Activated T-cell treated with anti-CD3 and anti-CD28 coated beads, Interleukin-2, amount 50 U/mL, for 48 hours (primary cell): ENCODE measurements at places on chromosomes 3 and 15.
A peak's percentile ranks its signal among the peaks of the same experiment; 100 is the strongest.

DNA sequence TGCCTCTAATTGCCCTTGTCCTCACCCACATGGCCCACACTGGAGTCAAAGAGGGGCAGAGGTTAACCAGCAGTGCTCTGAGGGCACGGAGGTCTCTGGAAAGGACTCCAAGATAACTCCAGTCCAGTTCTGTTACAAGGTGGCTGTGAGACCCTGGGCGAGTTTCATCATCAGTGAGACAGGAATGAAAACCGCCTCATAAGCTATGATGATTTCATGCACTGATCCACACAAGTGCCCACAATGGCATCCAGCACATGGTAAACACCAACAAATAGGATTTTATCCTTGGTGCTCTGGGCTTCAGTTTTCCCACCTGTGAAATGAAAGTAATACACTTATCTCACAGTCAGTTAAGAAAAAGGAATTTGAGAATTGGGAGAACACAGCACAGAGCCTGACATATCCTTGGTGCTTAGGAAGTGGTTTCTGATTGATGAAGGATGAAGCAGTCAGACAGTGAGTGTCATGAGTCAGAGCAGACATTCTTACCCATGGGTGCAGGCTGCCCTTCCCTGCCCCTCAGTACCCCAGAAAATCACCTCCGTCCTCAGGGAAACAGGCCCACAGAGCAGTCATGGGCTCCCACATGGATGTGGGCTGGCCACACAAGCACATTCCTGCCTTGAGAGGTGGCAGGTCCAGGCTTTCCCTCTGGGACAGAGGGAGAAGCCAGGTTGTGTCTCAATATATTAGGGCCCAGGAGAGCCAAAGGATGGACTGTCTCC, 48.4 kb downstream of the DAPK2 start:
- no peak for DNase-seq

DNA sequence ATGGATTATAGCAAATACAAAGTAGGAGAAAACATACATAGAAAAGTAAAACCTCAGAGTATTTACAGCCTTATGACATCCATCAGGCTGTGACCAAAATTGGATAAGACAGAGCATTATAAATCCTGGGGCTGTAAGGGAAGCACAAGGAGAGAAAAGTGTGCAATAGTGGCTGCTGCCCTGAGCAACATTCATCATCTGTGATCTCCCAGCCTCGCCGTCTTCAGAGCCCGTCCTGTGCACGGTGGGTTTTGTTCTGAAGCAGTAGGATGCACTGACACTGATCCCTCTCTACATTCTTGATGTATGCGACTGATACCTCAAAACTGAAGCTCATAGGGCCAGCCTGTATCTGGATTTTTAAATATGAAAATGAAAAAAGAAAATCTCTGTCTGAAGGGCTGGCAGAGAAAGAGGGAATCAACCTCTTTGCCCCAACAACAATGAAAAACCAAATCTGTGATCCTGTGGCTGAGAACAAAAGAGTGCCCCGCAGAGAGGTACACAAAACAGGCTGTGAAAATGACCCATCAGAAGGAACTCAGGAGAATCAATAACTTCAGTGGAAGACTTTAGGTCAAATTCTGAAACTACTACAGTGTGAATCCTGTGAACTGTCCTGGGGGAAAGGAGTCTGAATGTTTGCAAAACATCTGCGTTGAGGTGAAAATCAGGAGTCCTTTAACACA, 8.2 kb upstream of the RTP4 start:
- no peak for DNase-seq

DNA sequence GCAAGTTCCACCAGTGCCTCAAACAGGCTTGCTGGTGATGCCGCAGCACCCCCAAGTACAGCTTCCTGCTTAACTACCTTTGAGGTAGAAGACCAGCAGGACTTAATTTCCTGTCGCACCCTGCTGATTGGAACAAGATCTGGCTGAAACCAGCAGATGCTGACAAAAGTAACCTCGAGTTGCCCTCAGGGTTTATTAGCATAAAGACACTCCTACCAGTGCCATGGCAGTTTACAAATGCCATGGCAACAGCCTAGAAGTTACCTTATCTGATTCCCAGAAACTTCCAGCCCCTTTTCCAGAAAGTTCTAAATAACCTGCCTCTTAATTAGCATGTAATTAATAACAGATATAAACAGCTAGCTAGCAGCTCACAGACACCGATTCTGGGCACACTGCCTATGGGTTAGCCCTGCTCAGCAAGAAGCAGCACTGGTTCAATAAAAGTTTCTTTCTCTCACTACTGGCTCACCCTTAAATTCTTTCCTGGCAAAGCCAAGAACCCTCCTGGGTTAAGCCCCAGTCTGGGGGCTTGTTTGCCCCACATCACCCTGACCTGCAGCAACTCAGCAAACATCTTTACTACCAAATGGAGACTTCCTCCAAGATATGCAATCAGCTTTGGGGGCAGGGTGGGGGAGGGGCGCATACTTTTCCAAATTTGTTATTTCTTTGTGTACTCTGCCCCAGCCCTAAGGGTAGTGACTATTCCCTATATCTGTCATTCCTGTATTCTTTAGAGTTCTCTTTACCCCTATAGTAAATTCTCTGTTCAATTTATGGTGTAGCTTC, 54.2 kb downstream of the MAP4 start:
- DNase-seq: no peak

DNA sequence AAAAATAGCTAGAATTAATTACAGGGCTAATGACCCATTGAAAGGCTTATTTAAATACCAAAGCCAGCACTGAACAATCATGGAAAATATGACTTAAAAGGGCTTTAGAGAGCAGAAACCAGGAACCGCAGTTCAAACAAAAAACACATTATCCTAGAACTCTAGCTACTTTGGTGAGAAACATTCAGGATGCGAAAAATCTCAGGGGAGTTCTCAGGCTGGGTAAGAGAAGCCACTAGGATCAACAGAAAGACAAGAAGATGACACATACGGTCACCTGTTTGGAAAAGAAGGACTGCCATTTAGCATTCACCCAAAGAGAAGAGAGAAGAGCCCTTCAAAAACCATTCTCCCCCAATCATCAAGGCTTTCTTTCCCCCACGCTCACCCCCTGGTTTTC, 75.6 kb upstream of the ICE2 start:
- no peak for DNase-seq

- no peak for DNase-seq
Observed at GRCh38 chr3:197038679-197039462, 9.3 kb upstream of the MELTF start.

- no peak for DNase-seq
Observed at GRCh38 chr3:152319831-152320617, 51.3 kb downstream of the MBNL1 start.

DNA sequence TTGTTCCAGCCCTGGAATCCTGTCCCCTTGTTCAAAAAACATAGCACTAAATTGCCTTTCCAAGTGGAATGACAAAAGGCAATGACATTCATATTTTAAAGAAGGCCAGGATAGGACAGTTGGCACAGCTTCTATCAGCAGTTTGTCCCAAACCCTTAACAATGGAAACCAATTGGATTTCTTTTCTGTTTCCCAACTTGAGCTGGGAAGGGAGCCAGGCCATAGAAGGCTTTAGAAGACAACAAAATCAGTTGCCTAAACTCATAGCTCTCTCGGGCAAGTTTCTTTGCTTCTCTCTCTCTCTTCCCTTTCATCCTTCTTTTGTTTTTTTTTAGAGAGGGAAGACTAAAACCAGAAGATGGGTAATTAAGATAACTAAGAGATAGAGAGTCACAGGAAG, 227.7 kb upstream of the TPRG1 start:
- no peak for DNase-seq

- DNase-seq: no peak
Observed at GRCh38 chr15:47997195-47998080, 123.4 kb upstream of the SLC24A5 start.

- peak; percentile 23 for DNase-seq
Observed at GRCh38 chr3:134312072-134312872, 61.6 kb upstream of the RYK start.

- DNase-seq: no peak
Observed at GRCh38 chr3:193841581-193841980, 248.6 kb downstream of the OPA1 start.
